ENCODE measurements at places on chromosomes 5 and 9.
A peak's percentile ranks its signal among the peaks of the same experiment; 100 is the strongest.

- no peak for DNase-seq
Measured at GRCh38 chr9:125121146-125121545, 22.2 kb downstream of the SCAI start.

DNA sequence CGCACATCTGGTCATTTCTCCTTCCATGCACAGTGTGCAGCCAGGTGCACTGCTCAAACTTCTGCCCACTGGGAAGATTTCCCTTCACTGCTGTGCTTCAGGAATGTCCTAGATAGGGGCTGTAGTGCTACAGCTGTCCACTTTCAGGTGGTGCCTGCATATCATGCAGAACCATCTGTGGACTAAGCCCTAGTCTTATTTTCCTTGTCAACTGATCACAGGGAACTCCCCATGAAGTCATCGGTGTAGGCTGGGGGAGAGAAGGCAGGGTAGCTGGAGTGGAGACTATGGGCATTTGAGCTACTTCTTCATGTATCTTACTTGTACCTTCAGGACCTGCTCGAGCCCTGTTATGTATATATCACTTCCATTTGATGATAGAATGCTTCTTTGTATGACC lies 150.9 kb upstream of the PLCXD3 start:
- no peak for DNase-seq

- no peak for DNase-seq
Measured at GRCh38 chr5:158368686-158369085, 509.7 kb upstream of the CLINT1 start.

DNA sequence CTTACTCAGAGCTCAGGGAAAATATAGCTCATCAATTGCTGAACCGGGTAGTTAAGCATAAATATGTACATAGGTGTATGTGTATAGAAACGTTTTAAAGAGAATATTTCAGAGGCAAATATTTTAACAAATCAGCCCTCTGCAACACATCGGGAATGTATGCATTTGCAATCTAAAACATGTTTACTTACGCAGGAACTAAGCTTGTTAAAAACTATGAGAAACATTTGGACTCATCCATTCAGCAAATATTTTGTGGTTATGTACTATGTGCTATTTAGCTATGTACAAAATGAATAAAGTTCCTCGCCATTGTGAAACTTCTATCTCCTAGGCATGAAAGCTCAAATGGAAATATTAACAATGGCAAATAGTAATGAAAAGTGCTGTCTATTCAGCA lies 469.9 kb downstream of the ARHGEF28 start:
- DNase-seq = peak; percentile 70

GRCh38 chr5:180498378-180498777 lies 4.2 kb downstream of the CNOT6 start:
- no peak for DNase-seq

GRCh38 chr5:50768634-50769033 lies 102.2 kb downstream of the PARP8 start:
- DNase-seq = no peak

GRCh38 chr9:77176106-77176505 lies 1.2 kb upstream of the VPS13A start:
- DNase-seq = no peak

DNA sequence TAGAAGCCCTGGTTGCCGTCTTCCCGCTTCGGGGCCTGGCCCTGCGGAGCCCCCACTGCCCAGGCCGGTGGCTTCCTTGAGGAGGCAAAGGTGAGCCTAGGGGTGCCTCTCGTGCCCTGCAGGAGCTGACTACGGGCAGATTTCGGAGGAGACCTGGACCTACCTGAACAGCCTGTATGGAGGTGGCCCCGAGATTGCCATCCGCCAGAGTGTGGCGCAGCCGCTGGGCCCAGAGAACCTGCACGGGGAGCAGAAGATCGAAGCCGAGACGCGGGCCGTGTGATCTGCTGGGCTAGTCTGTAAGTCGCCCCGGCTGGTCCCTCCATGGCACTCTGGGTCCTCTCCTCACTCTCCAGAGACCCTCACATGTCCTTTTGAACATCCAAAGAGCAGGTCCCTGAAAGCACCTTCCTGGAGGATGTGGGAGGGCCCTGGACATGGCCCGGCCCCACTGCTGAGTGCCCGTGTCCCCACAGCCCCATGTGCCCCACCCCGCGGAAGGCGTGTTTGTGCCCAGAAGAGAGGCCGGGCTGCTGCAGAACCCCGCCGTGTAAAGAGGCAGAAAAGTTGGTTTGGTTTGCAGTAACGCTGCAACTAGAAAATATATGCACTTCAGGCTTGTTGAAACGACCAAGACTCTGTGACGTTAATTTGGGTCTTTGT lies 44.9 kb downstream of the USP20 start:
- DNase-seq = no peak

DNA sequence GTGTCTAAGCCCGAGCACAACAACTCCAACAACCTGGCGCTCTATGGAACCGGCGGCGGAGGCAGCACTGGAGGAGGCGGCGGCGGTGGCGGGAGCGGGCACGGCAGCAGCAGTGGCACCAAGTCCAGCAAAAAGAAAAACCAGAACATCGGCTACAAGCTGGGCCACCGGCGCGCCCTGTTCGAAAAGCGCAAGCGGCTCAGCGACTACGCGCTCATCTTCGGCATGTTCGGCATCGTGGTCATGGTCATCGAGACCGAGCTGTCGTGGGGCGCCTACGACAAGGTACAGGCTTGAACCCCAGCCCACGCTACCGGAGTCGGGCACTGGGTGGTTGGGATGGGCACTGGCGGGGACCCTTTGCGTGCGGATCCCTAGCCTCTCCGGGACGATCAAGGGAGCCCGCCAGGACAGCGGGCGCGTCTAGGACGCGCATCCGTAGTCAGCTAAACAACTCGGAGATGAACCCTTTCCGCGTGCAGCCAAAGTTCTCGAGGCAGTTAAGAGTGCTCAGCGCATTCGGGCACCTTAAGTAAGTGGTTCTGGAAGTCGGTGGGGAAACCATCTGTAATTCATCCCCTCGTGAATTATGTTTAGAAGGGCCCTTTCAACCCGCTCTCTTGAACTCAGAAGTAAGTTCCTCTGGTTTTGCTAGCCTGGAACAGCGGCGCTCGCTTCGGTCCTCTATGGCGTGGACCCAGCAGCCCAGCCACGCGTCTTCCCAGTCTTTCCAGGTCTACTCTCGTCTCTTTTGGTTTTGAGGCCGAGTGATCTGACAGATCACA lies 1.3 kb downstream of the KCNN2 start:
- no peak for DNase-seq

GRCh38 chr9:89740722-89741121 lies 135.9 kb downstream of the GADD45G start:
- DNase-seq = no peak

DNA sequence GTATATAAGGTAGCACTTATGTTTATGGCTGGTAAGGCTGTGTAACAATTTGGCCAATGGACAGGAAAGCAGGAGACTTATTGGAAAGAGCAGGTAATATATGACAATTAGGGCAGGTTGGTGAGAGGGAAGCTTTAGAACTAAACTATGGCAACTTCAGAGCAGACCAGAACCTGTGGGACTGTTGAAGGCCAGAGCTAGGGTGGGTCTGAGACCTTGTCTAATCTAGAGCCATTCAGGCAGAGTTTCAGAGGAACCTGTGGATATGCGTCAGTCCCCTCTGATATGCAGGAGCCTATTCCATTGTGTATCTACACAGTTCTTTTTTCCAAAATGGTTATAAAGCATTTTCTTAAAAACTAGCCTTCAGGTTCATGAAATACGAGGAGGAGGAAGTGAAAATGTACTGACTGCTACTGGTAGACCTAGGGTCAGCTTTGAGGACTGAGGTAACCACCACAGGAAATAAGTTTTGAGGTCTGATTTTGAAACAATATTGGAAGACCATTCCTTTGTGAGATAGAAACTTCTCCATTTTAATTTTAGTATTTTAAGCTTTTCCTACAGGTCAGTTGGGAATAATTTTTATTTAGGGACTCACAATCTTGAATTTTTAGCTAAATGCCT lies 37.6 kb downstream of the ELL2 start:
- no peak for DNase-seq

- no peak for DNase-seq
Measured at GRCh38 chr9:98185611-98186171, 6.7 kb downstream of the CORO2A start.

DNA sequence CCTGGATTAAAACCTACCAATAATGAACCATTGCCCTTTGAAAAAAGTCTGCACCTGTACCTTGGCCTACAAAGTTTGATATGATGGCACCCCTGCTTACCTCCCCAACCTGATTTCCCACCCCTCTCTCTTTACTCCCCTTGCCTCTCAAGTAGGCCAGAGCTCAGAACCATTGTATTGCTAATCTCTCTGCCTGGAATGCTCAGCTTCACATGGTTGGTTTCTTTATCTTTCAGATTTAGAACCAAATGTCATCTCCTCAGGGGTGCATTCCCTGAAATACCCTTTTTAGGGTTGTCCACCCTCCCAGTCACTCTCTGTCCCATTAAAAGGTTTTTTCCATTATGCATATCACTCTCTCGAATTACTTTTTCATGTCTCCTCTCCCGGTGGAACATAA lies 116.6 kb upstream of the VCAN start:
- no peak for DNase-seq

- DNase-seq = peak; percentile 57
Measured at GRCh38 chr5:116137544-116138378, 52.9 kb downstream of the COMMD10 start.

GRCh38 chr9:130530938-130531337 lies 48.4 kb upstream of the FUBP3 start:
- no peak for DNase-seq

GRCh38 chr5:127056896-127057295 lies 16.4 kb downstream of the C5orf63 start:
- no peak for DNase-seq

GRCh38 chr5:151643388-151643787 lies 43.3 kb downstream of the SPARC start:
- DNase-seq = no peak

DNA sequence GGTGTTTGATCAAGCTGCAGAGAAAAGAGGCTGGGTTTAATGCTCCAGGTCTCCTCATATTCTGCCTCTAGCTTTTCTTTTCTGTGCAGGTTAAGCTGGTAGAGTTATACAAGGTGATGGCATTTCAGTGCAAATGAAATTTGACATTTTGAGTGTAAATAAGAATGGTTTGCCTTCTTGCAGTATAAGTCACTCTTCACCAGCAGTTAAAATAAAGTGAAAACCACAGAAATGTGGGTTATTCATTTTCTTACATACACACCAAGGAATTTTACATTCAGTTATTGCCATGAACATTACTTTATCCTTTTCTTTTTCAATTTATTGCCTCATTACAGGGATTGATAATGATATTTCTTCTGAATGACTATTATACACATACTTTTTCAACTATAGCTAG lies 337.5 kb upstream of the PCSK5 start:
- no peak for DNase-seq

DNA sequence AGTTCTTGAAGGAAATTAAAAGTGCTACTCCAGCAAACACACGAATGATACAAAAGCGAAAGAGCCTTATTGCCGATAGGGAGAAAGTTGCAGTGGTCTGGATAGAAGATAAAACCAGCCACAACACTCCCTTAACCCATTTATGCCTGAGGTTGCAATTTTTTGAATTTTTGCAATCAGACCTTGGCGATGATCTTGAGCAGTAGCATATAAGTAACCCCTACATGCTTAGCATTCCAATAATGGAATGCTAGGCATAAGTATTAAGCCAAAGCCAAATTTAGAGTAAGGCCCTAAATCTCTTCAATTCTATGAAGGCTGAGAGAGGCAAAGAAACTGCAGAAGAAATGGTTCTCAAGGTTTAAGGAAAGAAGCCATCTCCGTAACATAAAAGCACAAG lies 153.5 kb downstream of the SLC28A3 start:
- no peak for DNase-seq

- peak; percentile 74 for DNase-seq
Measured at GRCh38 chr5:143222287-143223231, 180.9 kb downstream of the NR3C1 start.

GRCh38 chr5:6761333-6761732 lies 48.1 kb downstream of the TENT4A start:
- no peak for DNase-seq

- no peak for DNase-seq
Measured at GRCh38 chr9:123561046-123561445, 205.0 kb downstream of the CRB2 start.

DNA sequence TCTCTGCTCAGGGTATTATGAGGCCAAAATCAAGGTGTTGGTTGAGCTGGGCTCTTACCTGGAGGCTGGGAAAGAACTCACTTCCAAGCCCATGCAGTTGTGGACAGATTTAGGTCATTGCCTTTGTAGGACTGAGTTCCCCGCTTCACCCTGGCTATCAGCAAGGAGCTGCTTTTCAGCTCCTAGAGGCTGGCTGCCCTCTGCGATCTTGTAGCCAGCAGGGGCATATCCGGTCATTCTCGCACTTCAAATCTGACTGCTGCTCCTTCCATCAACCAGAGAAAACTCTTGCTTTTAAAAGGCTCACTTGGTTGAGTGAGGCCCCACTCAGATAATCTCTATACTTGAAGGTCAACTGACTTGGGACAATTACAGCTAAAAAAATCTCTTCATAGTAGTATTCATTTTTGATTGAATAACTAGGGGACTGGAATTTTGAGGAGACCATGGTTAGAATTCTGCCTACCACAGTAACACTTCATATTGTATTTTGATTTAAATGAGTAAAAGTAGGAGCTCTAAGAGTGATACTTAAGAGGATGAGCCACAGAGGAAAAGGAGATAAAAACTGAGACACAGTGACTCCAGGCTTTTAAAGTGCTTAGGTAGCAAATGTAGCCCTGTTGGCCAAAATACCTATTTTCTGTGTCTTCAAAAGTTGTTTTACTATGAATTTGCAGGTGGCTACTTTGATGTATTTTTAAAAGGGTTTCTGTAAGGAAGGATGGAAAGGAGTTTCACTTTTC lies 137.4 kb downstream of the CD180 start:
- no peak for DNase-seq

DNA sequence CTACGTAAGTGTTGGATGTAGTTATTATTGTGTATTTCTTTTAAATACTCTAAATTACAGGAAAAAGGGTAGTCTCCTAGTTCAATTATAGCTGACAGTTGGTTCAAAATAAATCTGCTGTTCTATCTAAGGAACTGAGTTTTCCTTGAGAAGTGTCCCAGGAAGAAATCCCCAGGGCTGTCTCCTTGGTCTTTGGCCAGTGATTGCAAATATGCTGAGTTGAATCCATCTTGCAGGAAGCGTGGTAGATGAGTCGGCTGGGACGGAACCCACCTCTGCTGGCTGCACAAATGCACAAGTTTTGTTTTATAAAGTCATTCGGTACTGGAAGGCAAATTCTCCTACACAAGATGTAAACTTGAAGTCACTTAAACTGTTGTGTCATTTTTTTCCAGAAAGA lies 30.2 kb upstream of the HOMER1 start:
- DNase-seq = no peak

DNA sequence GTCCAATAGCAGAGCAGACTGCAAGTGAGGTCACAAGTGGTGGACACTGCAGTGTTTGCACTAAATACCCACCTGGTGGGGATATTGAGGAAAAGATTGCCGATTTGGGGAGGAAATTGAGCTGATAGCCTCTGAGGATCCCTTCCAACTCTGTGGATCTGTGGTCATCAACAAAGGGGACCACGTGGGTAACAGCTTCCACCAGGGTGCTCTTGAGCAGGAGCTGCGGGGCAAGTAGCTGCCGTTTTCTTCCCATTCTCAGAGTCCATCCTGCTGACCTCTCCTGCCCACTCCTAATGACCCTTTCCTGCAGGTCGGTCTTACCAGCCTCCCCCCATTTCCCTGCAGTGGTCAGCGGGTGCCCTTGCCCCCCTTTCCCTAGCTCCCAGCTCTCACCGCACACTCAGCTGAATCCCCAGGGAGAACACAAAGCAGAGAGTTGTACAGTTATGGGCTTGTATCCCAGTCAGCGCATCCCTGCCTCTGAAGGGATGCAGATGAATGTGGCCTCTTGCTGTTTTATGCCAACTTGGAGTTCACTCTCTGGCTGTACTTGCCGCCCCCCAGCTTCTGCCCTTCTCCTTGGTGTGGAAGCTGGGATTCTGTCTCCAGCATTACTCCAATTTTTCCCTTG lies 18.0 kb downstream of the DAPK1 start:
- DNase-seq = no peak
